Activated CD4-positive, CD25-positive, alpha-beta regulatory T cell treated with anti-CD3 and anti-CD28 coated beads, Interleukin-2, amount 50 U/mL, for 72 hours (primary cell): ENCODE measurements at places on chromosomes 2 and 18.

GRCh38 chr18:32081881-32082280 lies 9.8 kb upstream of the RNF138 start:
- no peak for DNase-seq

DNA sequence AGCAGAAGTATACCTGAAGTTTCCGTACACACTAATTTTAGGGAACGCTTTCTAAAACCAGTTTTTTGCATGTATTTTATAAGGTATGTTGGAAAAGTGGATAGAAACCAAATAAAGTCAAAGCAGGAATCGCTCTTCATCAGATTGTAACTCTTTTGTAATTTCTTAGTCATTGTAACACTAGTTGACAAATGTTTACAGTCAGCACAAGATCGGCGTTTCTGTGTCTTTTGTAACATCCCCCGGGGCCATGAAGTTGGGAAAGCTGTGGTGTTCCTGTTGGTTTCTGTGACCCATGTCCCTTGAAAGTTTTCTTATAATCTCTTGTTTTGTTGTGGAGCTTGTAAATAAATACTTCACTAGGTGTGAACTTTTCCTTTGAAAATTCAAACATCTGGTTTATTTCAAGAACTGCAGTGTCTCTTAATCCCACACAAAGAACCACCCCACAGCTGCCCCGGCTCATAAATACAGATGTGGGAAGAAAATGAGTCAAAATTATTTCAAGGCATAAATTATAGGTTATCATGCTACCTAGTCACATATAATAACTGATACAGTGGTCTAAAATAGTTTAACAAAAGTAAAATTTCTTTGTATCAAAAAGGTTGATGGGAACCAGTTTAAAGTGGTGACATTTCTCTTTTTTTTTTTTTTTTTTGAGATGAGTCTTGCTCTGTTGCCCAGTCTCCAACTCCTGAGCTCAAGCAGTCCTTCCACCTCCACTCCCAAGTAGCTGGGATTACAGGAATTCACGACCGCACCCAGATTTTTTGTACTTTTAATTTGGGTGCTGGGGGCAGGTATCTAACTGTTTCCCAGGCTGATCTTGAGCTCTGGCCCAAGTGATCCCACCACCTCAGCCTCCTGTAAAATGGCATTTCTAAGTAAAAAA lies 751 bp upstream of the NMI start:
- DNase-seq: no peak

DNA sequence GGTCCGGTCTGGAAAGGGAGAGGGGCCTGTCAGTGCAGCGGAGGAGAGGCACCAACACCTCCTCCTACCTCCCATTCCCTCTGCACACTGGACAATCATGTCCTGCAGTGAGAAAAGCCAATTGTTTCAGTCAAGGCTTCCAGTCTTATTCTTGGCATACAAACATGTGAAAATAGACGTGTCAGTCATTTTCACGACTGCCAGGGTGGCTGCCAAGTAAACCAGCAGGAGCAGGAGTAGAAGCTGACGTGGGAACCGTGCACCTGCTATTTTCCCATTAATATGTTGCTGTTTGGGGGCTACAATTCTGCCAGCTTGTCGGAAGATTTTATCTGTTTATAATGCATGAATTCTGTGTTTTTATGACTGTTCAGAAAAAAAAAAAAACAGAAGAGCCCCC lies 202.3 kb downstream of the SPP2 start:
- no peak for DNase-seq

DNA sequence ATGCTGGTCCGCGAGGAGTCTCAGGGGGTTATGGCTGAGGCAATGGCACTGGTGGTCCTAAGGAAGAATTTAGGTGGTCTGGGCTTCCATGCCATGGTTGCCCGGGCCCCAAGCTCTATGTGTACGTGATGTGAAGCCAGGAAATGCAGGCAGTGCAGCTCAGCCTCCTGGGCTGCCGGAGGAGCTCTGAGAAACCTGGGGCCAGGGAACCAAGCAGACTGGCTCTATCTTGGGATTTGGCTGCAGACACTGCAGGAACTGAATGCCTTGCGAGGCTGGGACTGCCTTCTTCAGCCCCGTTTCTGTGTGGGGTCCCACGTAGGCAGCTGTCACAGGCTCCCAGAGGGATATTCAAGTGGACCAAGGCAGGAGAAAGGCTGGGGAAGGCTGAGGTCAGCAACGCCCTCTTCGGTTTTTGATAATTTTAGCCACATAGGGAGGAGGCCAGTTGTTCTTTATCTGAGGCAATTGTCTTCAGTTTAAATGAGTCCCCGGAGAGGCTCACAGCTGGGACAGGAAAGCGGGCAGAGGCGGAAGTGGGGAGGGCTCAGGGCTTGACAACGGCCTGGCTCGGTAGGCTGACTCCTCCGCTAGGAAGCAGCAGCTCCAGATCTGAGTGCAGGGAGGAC lies 77.7 kb downstream of the RHOB start:
- DNase-seq: no peak

DNA sequence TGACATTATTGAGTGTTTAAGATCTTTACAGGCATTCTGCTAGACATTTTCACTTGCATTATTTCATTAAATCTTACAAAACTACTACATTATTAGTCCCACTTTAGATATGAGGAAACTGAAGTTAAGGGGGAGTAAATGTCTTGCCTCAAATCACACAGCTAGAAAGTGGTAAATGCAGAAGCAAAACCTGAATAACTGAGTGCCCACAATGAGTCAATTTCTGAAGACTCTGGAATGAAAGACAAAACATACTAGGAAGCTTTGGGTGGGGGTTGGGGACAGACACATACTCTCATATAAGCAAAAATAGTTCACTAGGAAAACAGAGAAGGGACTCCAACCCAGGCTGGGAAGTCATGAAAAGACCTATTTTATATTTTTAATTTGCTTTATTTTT lies 214.4 kb upstream of the LRATD1 start:
- no peak for DNase-seq

- DNase-seq: no peak
Measured at GRCh38 chr2:129611471-129611870, 368.0 kb upstream of the RAB6C start.

DNA sequence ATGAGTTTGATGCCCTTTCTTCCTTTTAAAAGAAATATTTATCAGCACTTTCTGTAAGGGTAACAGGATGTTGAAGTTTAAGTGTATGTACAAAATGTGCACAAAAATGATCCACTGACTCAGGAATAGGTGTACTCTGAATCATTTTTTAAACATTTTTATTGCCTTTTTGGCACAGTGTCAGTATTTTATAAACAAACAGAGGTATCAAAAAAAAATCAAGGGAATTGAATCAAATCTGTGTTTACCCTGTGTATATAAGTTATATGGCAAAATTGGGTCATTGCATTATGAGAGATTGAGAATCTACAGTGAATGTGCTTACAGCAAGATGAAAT lies 513.9 kb upstream of the NETO1 start:
- DNase-seq: no peak

DNA sequence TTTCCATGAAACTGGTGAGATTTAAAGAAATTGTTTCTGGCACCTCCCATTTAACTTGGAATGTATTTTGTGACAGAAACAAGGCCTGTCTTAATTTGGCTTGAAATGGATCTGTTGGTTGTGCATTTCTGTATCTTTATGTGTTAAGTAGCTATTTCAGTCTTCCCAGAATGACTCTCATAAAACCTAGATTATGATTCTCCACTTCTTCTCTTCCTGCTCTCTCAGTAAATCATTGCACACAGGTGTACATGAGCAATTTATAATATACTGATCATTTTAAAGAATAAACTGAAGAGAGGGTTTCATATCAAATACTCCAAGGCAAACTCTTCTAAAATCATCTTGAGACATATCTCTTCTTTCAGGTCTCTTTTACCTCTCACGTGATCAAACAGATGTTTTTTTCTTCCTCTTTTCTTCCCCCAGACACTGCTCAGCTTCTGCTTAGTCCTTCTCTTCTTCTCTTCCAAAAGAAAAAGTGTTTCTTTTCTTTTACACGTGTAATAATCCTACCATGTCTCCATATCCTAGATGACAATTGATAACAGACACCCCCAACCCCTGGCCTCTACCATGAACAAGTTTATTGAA lies 112.0 kb downstream of the PPP1R1C start:
- DNase-seq: no peak

GRCh38 chr2:173657996-173658717 lies 303.5 kb downstream of the CDCA7 start:
- DNase-seq: no peak

DNA sequence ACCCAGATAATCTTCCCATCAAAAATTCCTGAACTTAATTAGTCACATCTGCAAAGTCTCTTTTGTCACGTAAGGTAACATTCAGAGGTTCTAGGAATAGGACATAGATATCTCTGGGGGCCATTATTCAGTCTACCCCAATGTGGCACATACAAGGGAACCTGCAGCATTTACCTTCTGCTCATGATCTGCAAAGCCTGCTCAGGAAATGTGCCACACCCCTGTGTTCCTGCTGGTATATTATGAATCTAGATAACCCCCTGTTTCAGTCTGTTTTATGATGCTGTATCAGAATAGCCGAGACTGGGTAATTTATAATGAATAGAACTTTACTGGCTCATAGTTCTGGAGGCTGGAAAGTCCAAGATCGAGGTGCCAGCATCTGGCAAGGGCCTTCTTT lies 103.5 kb downstream of the ARL4C start:
- no peak for DNase-seq

- no peak for DNase-seq
Measured at GRCh38 chr2:43743706-43744105, 30.1 kb upstream of the DYNC2LI1 start.

- no peak for DNase-seq
Measured at GRCh38 chr2:138470941-138471340, 30.6 kb upstream of the SPOPL start.

DNA sequence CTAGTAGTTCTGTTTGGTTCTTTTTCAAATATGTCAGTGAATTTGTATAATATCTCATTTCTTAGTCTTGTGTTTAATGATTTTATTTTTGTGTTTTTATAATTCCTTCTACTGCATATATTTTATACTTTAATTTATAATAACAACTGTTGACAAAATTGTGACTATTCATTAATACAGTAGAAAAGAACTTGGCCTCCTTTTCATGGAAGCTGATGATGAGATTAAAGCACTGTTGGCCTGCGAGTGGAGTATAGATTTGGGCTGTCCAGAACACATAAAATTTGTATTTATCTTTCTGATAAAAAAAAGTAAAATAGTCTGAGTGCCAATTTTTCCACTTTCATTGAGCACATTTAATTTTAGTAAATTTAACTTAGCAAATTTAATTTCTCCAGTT lies 12.1 kb downstream of the CFLAR start:
- DNase-seq: no peak

DNA sequence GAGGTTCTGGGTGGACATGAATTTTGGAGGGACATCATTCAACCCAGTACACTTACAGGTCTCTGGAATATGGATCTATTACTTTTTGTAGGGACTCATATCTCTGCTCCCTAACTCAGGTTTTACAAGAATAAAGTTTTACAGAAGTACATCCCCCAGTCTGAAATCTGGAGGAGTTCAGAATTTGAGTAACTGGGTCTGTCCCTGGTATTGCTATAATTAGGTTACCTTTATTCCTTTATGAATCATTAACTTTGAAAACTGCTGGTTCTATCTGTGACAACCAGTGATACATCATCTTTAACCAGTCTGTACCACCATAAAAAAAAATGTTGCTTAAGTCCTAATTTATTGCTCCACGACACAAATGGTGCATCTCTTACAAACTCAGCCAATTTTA lies 59.9 kb downstream of the INSIG2 start:
- no peak for DNase-seq

GRCh38 chr2:73238976-73239375 lies 4.9 kb downstream of the CCT7 start:
- DNase-seq: no peak

DNA sequence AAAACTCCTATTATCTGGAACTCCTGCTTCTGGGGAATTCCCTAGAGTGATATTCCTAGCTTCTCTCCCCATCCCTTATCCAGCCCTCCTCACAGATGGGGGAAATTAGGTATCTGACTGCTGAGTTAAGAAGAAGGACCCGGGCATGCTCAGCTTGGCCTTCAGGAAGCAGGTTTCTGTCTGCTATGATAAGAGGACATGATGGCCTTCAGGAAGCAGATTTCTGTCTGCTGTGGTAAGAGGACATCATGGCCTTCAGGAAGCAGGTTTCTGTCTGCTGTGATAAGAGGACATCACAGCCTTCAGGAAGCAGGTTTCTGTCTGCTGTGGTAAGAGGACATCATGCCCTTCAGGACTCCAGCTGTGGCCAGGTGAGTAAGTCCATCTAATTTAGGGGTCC lies 65.2 kb downstream of the PLEKHM3 start:
- no peak for DNase-seq

DNA sequence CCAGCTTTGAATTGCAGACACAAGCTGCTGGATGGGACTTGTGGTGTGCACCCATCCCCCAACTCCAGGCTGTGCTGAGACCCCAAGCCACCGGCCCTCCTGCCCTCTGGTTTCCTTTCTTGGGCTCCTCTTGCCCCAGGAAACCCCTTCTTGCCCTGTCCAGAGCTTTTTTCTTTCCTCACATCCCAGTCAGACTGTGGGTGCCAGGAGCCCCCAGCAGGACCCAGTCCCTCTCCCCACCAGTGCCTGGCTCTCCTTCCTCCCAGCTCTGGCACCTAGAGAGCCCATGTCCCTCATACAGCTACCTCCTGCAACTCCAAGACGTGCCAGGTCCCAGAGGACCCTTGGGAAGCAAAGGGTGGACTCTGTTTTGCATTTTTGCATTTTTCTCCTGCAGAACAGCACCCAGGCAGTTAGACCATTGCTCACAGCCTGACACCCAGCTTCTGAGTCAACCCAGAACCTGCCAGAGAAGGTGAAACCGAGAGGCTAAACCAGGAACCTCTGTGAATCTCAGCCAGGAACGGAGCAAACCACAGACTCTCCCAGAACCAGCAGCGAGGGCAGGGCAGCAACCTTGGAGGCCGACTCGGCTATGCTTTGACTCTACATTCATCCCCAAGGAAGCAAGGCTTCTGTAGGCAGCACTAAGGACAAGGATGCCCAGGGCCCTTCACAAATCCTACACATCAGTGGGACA lies 221.1 kb downstream of the ANAPC1 start:
- no peak for DNase-seq

DNA sequence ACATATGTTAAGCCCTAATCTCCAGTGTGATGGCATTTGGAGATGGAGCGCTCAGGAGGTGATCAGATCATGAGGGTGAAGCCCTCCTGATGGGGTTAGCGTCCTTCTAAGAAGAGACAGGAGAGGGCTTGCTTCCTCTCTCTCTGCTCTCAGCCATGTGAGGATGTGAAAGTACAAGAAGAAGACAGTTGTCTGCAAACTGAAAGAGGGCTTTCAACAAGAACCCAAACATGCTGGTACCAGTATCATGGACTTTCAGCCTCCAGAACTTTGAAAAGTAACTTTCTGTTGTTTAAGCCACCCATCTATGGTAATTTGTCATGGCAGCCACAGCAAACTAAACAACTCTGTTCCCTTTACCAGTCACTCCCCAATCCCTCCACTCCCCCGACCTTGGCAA lies 47.4 kb downstream of the CACNB4 start:
- no peak for DNase-seq

- DNase-seq: no peak
Measured at GRCh38 chr2:209208211-209208610, 215.6 kb upstream of the MAP2 start.

GRCh38 chr2:63817382-63817781 lies 24.3 kb upstream of the UGP2 start:
- no peak for DNase-seq
